Spleen (tissue), 13 donors: ENCODE measurements at places on chromosomes 5 and 9. TPM values are rescaled to one million over a fixed set of nuclear protein-coding genes. Genes with fewer than 3 reads are reported as not detected.

DNA sequence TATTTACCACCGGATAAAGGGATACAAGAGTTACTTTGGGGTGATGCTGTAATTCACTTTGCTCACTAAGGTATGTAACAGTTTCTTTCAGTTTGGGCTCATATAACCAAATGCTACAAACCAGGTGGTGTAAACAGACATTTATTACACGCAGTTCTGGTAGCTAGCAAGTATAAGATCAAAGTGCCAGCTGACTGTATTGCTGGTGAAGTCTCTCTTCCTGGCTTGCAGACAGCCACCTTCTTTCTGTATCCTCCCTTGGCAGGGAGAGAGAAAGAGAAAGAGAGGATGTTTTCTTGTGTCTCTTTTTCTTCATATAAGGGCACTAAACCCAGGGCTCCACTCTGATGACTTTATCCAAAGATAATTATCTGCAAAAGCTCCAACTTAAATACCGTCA, 552.5 kb upstream of the FTMT start:
- DNase-seq = no peak

- DNase-seq = no peak
Observed at GRCh38 chr9:96721731-96722429, 56.0 kb downstream of the ZNF510 start.

DNA sequence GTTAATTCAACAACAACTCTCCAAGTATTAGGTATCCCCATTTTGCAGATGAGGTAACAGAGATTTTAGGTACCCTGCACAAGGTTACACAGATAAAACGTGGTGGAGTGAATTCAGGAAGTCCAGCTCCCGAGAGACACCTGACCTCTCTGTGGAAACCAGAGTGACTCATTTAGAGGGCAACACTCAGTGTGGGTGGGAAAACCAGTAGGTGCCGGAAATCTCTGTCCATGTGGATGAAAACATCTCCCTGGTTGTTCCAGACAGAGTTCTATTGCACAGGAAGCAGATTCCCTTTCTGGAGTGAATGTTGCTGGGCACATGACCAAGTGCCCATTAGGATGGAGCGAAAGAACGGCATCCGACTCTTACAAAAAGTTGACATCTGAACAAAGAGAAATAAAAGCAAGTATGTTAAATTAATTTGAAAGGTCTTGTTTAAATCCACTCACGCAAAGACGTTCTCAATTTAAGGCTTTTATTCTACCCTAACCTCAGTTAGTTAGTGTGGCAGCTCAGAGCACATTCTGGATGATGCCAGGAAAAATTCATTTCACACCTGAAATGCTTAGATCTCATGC, 391.9 kb upstream of the WWC1 start:
- no peak for DNase-seq

- DNase-seq = no peak
Observed at GRCh38 chr5:105812304-105812703, 1858.4 kb downstream of the EFNA5 start.

DNA sequence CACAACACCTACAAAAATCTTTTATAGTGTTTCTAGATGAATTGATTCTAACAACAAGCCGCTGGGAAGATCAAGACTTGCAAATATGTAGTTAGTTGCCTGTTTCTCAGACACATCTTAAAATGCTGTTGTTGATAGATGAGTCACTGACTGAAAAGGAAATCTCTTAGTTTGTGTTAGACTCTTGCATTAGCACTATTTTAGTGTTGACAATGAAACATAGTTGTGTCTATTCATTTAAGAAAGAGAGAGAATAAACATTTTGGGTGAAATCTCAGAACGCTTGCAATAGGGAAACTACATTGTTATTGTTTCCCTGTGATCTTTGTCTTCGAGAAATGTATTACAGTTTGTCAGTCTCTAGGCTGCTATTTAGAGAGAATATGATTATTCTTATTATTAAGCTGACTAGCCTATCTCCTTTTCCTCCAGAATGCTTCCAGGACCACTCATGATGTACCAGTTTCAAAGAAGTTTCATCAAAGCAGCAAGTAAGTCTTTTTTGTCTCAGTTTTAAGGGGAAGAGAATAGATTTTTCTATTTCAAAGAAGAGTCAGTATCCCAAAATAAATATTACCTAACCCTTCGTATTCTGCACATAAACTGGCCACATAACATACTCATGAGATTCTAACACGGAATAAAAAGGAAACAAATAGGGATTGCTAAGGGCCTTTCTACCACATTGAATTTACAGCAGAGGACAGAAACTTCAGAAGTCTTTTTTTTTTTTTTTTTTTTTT, 285.6 kb downstream of the ARHGAP26 start:
- DNase-seq = no peak

- no peak for DNase-seq
Observed at GRCh38 chr9:127694890-127695720, 11.7 kb upstream of the CFAP157 start.

DNA sequence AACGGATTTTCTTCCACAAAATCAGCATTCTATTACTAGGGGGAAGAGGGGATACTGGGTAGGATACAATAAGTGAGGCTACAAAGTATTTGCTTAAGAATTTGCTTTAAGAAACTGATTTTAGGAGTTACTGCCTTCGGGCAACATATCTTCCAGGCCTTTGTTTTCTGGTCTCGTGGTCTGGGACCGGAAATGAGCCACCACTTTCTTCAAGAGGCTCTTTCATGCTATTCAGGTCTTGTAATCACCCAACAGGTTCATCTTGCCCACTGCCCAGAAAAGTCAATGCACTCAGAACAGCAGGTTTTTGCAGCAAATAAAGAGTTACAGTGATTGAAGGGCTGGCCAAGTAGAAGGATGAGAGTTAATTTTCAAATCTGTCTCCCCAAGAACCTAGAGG, 6.6 kb upstream of the AOPEP start:
- DNase-seq = no peak

DNA sequence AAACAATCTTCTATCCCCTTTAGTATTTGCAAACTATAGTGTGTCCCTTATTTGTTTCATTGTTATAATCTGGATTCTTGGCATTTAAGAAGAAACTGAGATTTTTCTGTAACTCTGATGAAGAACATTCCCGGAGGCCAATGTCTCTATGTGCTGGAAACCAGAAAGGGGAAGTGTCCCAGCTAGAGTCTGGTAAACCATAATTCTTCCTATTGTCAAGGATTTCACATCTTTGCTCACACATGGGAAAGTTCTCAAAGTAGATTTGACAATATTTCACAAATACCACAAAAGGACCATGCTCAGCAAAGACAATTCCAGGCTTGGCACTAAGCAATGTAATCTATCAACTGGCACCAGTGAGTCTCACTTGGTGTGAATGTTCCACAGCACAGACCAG, 146.8 kb downstream of the MUSK start:
- DNase-seq = no peak

DNA sequence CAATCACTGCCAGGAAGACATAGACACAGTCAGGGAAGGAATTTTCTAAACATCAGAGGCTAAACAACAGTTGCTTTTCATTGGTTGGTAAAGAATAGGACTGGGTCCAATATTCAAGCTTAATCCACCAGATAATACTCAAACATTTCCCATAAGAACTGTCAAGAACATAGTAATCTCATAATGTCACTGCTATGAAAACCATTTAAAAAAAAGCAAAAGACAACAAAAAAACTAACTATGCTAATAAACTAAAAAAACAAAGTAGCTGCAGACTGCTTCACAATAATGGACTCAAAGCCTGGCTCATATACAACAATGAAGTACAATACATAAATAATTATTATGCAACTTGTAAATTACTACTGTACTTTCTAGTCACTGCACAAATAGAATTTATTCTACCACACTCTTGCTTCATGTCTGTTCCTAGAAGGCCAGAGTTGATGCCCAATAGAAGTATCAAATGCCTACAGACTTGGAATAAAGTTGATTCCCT, 148.7 kb downstream of the MLLT3 start:
- DNase-seq = no peak

DNA sequence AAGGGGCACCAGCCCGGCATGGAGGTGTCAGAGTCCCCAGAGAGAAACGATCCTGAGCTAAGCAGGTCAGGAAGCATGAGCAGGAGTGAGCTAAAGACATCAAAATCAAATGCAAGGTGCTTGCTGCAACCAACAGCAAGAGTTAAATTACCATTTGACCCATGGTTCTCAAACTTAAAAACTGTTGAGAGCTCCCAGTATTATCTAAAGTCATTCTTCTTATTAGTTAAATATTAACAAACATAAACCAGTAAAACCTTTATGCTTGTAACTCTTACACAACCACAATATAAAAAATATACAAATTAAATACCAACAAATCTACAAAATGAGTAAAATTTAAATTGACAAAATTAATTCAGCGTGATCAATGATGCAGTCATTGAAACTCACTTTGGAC, 51.5 kb downstream of the FANCC start:
- DNase-seq = no peak

- no peak for DNase-seq
Observed at GRCh38 chr5:62578540-62578939, at the start of gene LRRC70. LRRC70 (plus strand) TSS chr5:62578819; CDS start chr5:62579439, 620 bp downstream.

Gene PSD2
- 0.05 TPM for polyA plus RNA-seq

Gene RNF183
- polyA plus RNA-seq = 0.09 TPM

Gene ADGRD2
- not detected for polyA plus RNA-seq

Gene LAMC3
- 30.1 TPM for polyA plus RNA-seq

Gene P4HA2
- 2.7 TPM for polyA plus RNA-seq

Gene DCTN4
- polyA plus RNA-seq = 11.8 TPM

Gene IFNA21
- polyA plus RNA-seq = not detected

Gene PDCD1LG2
- 2.0 TPM for polyA plus RNA-seq

Gene OBP2A
- polyA plus RNA-seq = not detected

Gene F2RL1
- 0.46 TPM for polyA plus RNA-seq

Gene IFNE
- polyA plus RNA-seq = not detected

Gene CARD9
- 5.7 TPM for polyA plus RNA-seq

Gene RNF130
- polyA plus RNA-seq = 44.1 TPM

Gene IFNA2
- not detected for polyA plus RNA-seq

Gene LCN15
- not detected for polyA plus RNA-seq
